ENCODE measurements at places on chromosomes 4 and X. TPM values are rescaled to one million over a fixed set of nuclear protein-coding genes. Genes with fewer than 3 reads are reported as not detected.

Gene GPC4
- total RNA-seq = 2.6 TPM

Gene DNAAF6
- 0.05 TPM for total RNA-seq

Gene ACE2
- 0.38 TPM for total RNA-seq

Gene MAGEC1
- not detected for total RNA-seq

Gene DSPP
- total RNA-seq = 0.05 TPM

Gene SMPX
- 0.99 TPM for total RNA-seq

Gene SNCA
- total RNA-seq = 14.1 TPM

Gene NBDY
- 13.9 TPM for total RNA-seq

Gene OPRPN
- total RNA-seq = not detected

All from thymus (tissue), 14 donors.